ENCODE measurements at places on chromosomes 3 and 15.

GRCh38 chr3:126459111-126459762 lies 16.5 kb downstream of the ZXDC start:
- no peak for ATAC-seq

- no peak for ATAC-seq
Measured at GRCh38 chr3:111846039-111846438, 13.0 kb upstream of the PHLDB2 start.

DNA sequence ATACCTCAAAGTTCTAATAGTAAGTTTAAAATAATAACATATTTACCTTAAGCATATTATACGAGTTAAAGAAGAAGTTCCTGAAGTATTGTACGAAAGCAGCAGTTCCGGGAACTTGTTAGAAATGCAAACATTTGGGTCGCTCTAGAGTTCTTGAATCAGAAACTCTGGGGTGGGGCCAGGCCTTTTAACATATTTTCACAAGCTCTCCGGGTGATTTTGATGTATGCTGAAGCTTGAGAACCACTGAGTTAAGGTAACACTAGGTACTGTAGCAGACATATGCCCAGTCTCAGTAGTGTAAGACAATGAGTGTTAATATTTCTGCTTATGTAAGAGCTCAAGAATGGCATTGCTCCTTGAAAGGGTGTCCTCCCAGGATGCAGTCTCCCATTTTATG lies 461.1 kb downstream of the C3orf38 start:
- ATAC-seq: no peak

- ATAC-seq: no peak
Measured at GRCh38 chr3:186439725-186440124, 77.7 kb upstream of the DGKG start.

- no peak for ATAC-seq
Measured at GRCh38 chr3:45509038-45509767, 85.3 kb upstream of the LIMD1 start.

DNA sequence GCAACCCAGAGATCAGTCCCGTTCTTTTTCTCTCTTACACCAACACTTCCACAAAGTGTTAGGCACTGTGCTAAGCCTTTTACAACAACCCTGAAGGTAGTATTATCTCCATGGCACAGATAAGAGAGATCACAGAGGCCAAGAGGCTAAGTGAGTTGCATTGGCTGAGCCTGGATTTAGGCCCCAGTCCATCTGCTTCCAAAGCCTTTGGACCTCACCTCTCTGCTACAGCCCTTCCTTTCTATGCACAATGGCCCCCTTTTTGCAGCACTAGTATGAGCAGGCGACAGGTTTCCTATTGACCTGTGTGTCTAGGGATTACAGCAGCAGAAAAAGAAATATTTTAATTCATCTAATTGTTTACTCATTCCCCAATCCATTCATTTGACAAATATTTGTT lies 76.2 kb downstream of the CRYGS start:
- no peak for ATAC-seq

All from stimulated activated memory B cell treated with anti-CD40 and anti-IgM and Interleukin-4, amounts not matched to agents 10 μg/mL and 1 μg/mL and 100 μg/mL, for 72 hours (primary cell).